Kasumi-1 (cell line): ENCODE measurements at places on chromosomes 12 and 14.
A peak's percentile ranks its signal among the peaks of the same experiment; 100 is the strongest.

GRCh38 chr12:48770756-48771155, 18.1 kb downstream of the ADCY6 start:
- DNase-seq: no peak

GRCh38 chr12:115932066-115932465, 345.4 kb downstream of the MED13L start:
- DNase-seq: no peak

DNA sequence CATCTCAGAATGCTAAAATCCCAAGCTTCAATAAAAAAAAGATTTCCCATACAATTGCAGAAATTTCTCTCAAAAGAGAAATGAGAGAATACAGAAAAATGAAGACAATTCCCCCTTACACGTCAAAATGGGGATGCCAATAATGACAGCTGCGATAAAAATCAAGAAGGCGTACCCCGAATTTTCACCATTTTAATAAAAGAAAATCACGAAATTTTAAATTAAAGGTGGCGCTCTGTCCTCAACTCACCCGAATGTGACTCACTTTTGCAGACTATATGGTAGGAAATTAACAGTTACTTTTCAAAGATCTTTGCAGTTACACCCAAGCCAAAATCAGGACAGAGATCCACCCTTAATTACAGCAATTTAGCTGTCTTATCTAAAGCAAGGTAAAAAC, 2.1 kb downstream of the ATP2B1 start:
- no peak for DNase-seq

DNA sequence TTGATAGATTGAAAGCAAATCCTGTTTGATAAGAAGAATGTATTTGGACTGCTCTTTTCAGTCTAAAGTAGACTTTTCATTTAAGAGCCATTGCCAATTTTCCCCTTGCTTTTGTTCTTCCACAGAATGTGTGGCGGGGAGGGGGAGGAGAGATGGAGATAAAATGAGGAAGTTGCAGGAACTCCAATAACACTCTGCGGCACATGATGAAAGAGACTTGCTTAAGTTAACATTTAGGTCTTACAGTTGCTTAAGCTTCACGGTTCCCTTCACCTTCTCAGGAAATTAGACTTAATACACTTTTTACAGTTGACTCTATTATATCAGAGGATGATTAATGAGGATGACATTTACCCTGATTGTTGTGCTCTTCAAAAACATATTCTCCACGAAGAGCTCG, 537.3 kb downstream of the TMTC2 start:
- peak; percentile 84 for DNase-seq

GRCh38 chr12:21026302-21026701, 104.7 kb upstream of the SLCO1B1 start:
- no peak for DNase-seq

DNA sequence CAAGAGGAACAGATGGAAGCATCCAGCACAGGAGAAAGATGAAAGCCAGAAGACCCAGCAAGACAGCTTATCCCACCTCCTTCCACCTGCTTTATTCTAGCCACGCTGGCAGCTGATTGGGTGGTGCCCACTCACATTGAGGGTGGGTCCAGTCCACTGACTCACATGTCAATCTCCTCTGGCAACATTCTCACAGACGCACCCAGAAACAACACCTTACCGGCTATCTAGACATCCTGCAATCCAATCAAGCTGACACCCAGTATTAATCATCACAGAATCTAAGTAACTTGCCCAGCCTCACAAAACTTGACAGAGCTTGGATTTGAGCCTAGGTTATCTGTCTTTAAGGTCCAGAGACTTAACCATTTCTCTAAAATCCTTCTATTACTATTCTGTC, 208.9 kb downstream of the PAH start:
- DNase-seq: no peak

- DNase-seq: no peak
These were observed 23.2 kb upstream of the CCNT1 start for GRCh38 chr12:48739618-48740269.

DNA sequence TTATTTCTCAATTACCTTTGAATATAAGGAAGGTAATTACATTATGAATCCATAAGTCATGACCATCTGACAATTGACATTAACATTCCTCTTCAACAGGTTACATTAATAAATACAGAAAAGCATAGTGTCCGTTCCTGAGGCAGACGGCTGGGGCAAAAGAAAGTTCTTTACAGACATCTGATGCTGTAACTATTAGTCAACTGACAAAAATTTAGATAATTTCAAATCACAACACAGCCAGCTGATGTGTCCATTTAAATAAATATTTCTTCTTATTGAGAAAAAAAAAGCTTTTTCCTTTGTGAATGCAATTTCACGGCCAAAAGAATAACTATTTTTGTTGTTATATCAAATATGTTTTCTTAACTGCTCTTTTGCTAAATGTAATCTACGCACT, 9.2 kb upstream of the PYROXD1 start:
- DNase-seq: no peak

DNA sequence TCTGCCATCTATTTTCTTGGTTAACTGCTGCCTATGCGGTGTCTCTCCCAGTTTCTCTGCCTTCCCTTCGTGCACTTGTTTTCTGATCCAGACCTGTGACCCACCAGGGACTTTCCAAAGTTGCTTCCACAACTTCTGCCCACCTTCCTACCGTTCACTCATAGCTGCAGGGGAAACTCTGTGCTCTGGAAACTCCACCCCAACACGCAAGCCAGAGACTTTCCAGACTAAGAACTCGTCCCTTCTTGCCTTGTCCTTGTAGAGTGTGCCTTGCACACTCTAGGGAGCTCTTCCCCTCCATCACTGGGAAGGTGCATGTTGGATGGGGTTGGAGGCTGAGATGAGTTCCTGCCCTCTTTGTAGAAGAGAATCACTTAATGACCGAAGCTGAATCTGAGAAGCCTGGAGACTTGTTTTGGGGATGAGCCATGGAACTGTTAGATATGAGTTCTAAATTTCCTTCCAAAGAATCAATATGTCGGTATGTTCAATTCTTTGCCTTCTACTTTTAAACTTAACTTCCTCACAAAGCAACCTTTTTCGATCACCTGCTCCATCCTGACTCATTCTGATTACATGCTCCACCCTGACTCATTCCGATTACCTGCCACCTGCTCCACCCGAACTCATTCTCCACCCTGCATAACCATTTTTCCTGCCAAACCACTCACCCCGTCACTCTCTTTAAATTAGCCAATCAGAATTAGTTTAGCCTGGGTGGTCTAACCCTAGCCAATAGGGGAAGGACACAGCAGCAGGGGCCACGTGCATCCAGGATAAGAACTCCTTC, 82.1 kb upstream of the CAPRIN2 start:
- DNase-seq: no peak

DNA sequence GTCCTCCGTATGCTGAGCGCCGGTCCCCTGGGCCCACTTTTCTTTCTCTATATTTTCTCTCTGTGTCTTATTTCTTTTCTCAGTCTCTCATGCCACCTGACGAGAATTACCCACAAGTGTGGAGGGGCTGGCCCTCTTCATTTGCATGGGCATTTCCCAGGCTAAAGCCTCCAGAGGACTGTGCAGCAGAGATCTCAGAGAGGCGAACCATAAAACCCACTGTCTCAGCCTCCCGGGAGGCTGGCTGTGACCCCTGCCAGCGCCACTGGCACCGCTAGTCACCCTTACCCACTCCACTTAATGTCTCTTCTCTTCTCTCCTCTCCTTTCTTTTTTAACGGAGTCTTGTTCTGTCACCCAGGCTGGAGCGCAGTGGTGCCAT, 7.1 kb upstream of the SERPINA9 start:
- no peak for DNase-seq

DNA sequence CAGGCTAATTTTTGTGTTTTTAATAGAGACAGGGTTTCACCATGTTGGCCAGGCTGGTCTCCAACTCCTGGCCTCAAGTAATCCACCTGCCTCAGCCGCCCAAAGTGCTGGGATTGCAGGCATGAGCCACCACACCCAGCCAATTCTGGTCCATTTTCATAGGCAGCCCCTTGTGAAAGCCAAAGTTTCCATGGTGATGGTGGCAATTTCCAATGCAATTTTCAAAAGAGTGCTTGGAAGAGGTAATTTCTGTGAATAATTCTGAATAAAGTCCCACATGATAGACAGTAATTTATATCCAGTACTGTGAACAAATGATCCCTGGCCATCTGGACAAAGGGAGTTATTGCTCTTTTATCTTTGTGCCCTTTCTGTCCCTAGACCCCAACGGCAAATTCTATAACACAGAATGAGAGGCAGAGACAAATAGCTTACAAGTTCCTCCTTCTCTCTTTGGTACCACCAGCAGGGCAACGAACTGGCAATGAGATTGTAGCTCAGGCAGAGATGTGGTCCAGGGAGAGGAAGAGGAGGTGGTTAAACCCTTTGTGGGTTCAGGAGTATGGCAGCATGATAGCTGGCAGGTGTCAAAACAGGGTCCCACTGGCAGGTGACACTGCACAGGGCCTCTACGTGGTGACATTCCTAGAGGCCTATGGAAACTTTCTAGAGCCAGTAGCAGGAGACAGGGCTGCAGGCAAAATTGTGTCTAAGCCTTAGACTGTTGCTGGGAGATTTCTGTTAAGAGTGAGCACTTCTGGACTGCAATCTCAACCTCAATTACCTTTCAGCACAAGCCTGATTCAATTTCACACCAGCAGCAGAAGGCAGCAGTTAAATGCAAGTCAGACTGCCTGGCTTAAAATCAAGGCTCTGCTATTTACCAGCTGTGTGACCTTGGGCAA, 46.5 kb downstream of the NT5DC3 start:
- no peak for DNase-seq

- DNase-seq: no peak
These were observed 59.1 kb upstream of the DCN start for GRCh38 chr12:91241756-91242155.

DNA sequence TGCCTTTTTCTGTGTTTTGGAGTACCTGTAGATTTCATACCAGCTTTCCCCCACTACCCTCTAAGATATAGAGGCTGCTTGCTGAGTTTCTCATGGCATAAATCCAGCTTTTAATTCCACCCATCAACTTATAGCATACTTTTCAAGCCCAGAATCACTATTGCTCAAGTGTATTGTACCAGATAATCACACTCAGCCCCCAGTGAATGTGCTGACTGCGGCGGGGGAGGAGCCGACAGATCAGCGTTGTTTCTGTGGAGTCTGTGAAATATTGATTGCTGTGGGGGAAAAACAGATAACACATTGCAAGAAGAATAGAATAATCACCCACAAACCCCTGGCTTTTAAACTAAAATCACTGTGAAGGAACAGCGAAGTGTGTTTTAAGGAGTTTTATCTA, 296.1 kb downstream of the TMEM132D start:
- no peak for DNase-seq

DNA sequence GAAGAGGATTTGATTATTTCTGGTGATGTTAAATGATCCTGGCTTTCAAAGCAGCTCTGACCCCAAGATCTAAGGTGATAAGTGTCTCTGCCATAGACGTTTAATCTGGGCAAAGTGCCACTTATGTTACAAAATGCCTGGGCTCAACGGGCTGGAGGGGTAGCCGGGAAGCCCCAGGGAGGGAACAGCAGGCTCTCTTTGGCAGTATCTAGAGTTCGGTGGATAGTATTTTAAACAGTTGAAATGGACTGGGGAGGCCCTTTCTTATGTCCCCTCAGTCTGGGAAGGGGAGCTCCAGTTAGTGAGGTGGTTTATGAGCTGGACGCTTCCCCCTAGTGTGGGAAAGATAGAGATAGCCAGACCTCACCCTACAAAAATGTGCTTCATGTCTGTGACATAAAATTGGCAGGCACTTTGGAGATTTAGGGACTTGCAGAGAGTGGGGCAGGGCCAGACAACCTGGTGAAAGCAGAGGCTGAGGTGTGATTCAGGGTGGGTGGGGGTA, 5.5 kb upstream of the HOXC11 start:
- DNase-seq: no peak

GRCh38 chr12:129901254-129901653, 2.6 kb downstream of the TMEM132D start:
- no peak for DNase-seq

DNA sequence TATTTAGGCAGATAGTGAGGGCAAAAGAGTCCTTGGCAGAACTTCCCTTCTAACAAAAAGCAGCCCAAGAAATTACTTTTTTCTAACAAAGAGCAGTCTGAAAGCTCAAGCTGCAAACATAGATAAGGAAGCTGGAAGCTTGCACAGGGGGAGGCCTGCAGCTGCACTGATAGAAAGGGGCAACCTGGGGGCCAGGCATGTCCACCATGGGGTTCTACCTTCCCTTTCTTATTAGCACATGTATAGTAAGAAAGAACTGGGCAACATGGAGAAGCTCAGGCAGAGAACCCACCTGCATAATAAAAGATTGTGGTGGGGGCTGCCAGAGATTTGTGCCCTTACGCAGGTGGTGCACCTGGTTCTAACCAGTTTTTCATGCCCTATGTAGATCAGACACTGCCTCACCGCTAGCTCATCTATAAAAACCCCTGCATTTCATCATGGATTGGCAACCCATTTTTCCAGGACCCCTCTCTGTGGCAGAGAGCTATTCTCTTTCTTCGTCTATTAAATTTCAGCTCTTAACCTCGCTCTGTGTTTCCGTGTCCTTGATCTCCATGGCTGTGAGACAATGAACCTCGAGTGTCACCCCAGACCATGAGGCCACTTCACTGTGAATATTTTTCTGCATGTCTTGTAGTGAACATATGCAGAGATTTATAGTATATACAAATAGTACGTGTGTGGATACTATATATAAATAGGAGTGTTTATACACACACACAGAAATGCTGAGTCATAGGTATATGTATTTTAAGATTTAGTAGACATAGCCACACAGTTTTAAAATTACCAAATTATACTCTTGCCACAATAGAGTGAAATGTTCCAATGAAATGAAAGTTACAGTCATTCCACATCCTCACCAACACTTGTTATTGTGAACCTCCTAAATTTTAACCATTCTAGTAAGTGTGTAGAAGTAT, 53.0 kb downstream of the PEX5 start:
- DNase-seq: no peak

DNA sequence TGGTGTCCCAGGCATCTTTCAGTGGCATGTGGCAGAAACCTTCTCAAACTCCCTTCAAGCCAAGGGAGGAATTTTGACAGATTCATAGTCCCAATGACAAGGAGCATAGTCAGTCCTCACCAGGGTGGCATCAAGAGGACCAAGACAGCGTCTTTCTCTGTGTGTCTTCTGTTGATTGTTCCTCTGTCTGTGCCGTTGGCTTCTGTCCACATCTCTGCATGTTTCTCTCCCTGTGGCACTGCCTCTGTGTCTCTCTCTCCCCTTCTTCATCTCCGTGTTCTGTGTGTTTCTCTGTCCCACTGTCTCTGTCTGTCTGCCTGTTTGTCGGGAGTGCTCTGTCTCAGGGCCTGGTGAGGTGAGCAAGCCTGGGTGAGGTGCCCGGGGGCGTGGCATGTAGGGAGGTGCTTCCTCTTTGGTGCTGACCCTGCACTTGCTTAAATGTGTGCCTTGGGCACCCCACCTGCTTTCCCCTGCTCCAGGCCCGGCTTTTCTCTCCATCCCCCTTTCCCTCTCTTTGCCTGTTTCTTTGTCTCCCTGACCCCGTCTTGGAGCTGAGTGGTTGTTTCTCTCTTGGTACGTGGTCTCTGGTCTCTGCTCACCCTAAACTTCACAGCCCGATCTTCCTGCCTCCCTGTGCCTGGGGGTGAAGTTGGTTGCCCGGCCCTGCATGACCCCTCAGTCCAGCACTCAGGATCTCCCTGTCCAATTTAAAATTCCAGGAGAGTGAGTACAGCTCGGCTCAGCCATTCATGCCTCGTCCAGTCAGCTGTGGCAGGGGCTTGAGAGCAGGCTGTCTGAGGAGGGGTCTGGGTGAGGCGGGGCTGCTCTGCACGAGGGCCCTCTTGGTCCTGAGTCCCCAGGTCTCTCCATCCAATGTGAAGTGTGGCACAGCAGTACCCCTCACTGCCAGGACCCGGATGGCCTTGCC, 28.5 kb downstream of the JDP2 start:
- no peak for DNase-seq
